ENCODE measurements at places on chromosomes 3 and 15.

DNA sequence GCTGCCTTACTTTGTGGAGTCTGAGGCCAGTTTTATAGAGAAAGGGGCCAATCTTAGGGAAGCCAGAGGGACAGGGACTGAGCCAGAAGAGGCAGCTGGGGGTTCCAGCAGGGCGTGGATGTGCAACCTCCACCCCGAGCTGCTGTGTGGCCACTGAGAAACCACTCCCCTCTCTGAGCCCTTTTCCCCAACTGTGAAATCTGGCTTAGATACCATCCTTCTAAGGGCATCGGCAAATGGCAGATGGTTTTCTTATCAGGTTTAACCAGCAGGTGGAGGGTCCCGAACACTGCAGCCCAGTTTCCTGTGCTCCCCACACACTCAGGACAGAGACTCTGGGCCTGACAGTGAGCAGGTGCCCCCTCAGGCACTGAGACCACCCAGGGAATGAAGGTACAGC, 55.8 kb upstream of the SLC6A6 start:
- no peak for DNase-seq

DNA sequence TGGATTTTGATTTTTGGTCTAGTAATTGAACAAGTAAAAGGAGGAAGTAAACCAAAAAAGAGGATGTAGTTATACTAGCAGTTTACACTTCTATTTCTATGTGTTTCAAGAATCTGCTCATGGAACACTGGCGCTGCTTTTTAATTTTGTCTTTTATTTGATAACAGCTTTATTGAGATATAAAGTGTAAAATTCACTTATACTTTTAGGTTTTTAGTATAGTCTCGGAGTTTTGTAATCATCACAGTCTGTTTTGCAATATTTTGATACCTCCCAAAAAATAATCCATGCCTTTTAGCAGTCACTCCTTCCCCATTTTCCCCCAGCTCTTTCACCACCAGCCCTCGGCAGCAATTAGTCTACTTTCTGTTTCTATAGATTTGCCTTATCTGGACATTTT, 18.0 kb downstream of the UBE2E2 start:
- DNase-seq = no peak

GRCh38 chr3:109643590-109643989, 306.2 kb upstream of the DPPA4 start:
- DNase-seq = no peak

DNA sequence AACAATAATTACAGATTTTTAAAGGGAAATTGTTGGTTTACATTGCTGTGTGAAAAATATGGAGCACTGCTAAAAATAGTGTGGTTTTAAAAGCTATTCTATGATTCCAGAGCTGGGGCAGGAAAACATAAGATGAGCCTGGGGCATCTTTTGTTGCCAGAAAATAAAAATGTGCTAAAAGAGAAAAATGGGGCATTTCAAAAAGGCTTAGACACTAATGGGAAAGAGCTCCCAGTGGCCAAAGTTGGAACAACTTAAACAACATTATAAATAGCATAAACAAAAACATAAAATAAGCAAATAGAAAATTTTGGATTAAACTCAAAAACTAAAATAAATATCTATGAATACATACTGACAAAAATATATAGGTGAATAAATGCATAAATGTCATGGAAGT, 478.9 kb downstream of the NLGN1 start:
- DNase-seq = no peak

DNA sequence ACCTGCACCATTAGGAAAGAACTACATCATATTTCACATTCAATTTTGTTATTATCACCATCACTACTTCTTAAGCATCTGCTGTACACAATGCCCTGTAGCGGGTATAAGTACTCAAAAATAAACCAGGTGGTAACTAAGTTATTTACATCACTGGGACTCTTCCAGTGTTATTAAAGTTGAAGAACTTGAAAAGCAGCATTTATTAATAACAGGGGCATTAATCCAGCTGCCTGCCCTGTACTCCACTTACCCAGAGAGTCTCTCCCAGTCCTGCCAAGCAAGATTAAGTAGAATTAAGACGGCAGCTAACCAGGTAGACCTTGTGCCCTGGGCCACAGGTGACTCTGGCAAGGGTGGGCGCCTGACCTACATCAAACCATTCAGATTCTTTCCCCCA, 65.2 kb downstream of the FHIT start:
- DNase-seq = no peak

GRCh38 chr15:32774022-32774421, 56.2 kb downstream of the GREM1 start:
- no peak for DNase-seq

- DNase-seq = no peak
Measured at GRCh38 chr3:57060089-57060821, at the start of gene SPATA12. Gene SPATA12 (plus strand): TSS chr3:57060664. CDS start chr3:57073695, 13,031 bp downstream.

DNA sequence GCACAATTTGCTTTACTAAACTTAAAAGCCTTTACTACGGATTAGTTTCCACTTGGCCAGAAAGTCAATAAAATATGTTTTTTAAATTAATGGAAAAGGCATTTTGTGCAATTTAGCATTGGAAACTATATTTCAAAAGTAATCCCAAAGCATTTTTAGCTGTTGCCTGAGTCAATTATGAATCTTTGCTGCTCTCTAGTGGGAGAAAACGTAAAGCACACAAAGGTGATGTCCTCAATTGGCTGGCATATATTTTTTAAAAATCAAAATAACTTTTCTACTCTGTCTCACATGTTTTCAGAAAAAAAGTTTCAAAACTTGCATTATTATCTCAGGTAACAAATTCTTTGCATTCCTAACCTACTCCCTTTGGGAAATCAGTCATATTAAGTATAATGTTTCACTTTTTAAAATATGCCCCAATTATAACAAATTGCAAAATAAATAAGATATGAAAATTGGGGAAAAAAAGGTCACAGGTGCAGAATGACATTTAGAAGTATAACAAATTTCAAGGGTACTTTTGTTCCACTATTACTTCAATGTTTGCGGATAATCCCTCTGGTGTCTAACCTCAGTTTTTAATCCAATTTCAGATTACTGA, 47.2 kb upstream of the TEX55 start:
- no peak for DNase-seq

GRCh38 chr3:155519078-155519477, 225.6 kb upstream of the STRIT1 start:
- no peak for DNase-seq

DNA sequence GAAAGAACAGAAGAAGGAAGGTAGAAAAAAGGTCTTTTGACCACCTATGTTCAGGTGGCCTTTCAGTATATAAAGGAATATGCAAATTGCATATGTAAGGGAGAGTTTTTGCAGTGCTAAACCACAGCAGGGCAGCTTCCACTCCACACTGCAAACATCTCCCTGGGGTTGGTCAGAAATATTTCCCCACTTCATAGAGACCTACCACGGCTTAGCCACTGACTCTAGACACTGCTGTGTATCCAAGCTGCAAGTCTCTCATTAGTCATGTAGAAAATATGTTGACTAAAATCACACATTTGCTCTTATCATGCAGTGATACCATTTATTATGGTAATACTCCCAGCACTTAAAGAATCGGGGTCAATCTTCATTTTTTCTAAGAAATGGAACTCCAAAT, 214.9 kb upstream of the NR2F2 start:
- DNase-seq = no peak

DNA sequence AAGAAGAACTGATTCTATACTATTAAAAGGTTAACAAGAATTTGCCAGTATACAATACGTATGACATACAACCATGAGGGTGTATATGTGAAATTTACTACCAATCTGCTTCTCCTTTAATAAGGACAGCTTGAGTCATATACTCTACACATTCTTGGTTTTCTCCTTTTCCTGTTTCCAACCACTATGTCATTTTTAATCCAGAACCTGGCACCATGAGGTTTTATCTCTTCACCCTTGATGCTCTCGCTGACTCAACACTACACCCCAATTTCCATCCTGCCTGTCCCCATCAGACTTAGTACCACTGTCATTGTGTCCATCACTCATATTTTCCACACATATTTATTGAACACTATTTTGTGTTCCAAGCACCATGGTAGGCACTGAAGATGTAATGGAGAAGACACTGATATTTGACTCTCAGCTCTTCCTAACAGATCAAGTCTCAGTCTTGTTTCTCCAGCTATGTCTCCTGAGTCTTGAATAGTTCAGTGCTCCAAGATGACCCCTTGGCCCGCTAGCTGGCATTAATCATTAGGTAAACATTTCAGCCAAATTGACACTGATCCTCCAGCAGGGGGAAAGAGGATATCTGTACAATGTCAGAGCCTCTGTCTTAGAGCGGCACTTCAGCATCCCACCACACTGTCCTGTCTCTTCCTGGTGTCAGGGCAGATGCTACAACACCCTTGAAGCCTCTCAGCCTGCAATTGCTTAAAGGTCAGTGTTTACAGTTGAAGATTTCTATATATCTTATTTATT, 11.2 kb upstream of the COL8A1 start:
- DNase-seq = no peak

DNA sequence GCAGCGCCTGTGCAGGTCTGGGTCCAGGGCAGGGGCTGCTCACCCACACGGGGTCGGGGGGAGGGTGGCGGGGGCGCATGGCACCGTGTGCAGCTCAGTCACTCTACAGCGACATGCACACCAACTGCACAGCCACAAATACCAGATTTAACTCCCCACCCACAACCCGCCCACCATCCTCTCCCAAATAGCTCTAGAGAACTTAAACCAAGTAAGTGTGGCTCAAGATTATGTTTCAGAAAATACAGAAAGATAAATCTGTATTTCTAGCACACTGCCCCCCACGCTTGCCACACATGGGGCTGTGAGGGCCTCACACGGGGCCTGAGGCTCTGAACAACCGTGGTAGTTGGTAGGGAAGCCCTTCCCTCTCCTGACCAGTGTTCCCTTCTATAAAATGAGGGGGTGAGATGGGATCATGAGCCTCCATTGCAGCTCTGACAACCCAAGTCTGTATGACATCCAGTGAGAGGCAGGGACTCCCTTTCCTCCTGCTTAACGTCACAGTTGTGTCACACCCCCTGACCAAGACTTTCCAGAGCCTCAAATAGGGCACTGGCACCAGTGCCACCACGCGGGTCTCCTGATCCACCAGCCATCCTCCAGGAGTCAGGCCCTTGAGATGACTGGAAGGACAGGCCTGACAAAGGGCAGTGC, 23.1 kb downstream of the POC1A start:
- no peak for DNase-seq

Data from T-helper 2 cell (primary cell).